ENCODE measurements at places on chromosomes 2 and 18. TPM values are rescaled to one million over a fixed set of nuclear protein-coding genes. Genes with fewer than 3 reads are reported as not detected.

Gene GAD1
- total RNA-seq = 0.14 TPM

Gene TPO
- not detected for total RNA-seq

Gene MPP4
- 15.8 TPM for total RNA-seq

Gene SP5
- total RNA-seq = not detected

Gene DSG4
- not detected for total RNA-seq

Gene CCL20
- total RNA-seq = not detected

Gene SERPINB3
- not detected for total RNA-seq

Gene ANKRD30B
- not detected for total RNA-seq

Gene FAM228A
- not detected for total RNA-seq

Gene SCYGR4
- not detected for total RNA-seq

Gene TTN
- 3.2 TPM for total RNA-seq

All from thoracic aorta endothelial cell (primary cell).